ENCODE measurements at places on chromosomes 2 and 18.

DNA sequence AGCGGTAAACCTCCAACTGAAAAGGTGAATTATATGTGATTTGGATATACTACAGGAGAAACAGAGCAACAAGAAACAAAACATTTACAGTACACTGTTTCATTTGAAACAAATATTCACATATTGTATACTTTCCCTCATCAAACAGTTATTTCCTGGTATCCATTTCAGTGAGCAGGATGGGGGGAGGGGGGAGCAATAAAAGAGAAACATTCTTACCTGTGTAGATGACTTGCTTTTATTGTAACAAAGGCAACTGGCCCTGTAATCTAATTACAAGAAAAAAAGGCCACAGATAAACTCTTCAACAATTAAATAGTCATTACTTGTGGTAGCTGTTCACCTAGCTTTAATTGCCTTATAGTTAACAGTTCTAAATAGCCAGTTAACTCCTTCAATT is 3.9 kb upstream of the PPP1CB start:
- no peak for DNase-seq

- no peak for DNase-seq
Measured at GRCh38 chr2:136653861-136654260, 111.5 kb upstream of the THSD7B start.

- no peak for DNase-seq
Measured at GRCh38 chr18:34801774-34802173, 91.7 kb downstream of the DTNA start.

- DNase-seq, result no peak
Measured at GRCh38 chr2:12453731-12454130, 263.0 kb upstream of the TRIB2 start.

DNA sequence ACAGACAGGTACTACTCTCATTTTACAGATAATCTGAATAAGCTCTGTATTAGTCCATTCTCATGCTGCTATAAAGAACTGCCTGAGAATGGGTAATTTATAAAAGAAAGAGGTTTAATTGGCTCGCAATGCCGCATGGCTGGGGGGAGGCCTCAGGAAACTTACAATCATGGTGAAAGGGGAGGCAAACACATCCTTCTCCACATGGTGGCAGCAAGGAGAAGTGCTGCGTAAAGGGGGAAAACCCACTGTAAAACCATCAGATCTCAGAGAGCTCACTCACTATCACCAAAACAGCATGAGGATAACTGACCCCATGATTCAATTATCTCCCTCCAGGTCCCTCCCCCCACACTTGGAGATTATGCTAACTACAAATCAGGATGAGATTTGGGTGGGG is 254.4 kb downstream of the KCNE4 start:
- DNase-seq, result peak; percentile 47

GRCh38 chr2:66724241-66724640 is 289.3 kb downstream of the MEIS1 start:
- no peak for DNase-seq

DNA sequence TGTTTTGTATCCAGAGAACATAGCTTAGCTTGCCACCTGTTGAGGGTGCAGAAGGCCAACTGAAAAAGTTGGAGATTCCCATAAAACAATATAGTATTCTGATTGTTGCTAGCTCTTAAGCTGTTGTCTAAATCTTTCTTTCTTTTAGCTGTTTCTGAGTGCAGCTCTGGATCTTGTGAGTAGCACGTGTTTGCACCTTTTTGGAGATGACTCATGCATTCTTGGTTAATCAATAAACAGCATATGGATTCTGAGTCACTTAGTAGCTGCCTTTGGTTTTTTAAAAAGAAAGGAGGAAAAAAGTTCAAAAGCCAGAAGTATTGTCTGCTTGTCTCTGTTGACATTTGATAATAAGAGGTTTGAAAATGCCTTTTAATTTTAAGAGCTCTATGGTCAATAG is 483.0 kb upstream of the FSIP2 start:
- no peak for DNase-seq

DNA sequence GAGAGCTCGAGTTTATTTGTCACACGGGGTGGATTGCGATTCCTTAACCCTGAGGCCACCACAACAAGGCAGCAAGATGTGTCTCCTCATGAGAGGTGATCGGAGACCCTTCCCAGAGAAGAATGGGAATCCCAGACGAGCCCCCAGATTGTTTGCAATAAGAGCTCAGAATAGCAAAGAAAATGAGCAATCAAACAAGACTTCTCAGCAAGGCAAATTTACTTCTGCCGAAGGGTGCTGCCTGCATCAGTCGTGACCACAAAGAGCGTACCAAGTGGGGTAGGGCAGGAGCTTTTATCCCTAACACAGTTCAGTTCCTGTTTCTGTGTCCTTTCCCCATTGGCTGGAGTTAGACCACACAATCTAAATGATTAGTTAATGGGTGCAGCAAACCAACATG is 237.5 kb upstream of the SYT4 start:
- DNase-seq, result no peak

DNA sequence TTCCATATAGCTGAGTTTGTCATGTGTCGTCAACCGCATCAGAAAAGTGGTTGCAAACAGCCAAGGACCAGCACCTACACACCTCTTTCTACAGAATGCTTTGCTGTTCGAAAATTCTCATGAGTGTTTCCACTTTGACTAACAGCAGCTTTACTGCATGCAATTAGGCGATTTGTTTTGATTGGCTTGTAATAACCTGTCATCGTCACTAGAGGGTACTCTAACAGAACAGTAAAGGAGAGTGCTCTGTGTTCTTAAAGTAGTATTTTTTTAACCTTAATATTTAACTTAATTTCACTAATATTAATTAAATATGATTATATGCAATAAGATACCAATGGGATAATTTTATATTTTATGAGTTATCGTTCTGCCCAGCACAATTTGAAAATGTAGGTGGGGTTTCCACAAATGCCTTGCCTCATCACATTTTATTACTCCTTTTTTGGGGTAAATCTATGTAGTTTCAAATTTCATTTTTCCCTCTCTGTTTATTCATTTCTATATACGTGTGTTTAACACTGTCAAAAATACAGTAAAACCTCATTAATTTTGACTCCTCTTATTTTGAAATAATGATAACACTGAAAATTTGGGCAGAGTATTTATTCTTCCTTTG is 502.2 kb downstream of the NRXN1 start:
- DNase-seq, result peak; percentile 7

DNA sequence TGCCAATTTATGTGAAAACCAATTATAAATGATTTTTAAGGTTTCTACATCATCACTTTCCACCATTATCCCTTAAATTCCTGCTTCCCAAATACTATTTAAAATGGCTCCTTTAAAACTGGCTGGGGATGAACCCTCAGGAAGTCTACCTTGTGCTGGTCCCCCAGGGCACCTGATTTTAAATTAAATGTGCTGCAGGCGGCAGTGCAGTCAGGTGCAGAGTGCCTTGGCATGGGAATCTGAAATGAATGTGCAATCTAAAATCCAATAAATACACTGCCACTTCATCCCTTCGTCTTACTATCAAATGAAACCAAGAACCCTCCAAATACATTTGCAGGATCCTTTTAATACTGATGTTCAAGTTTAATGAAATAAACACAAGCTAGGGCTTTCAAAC is 61.8 kb downstream of the C2orf76 start:
- no peak for DNase-seq

DNA sequence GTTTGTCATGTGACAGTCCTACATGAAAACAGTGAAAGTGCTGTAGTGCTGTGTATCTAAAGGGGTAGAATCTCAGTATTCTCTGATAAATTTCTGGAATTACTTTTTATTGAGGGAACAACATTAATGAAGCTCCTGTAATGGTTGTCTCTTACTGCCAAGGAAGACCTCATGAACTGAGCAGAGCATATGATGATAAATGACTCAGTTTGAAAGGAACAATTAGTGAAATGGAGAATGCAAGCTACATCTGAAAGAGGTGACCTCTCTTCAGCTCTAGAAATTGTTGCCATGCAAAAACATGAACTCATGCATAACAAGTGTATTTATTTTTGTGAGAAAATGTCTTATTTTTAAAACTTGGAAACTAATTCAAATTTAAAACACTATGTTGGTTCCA is 93.6 kb downstream of the SCN9A start:
- DNase-seq, result no peak

GRCh38 chr18:63290166-63290820 is 29.3 kb downstream of the BCL2 start:
- DNase-seq, result no peak

GRCh38 chr18:6729247-6730091 is at the start of gene ARHGAP28:
Gene ARHGAP28, plus strand, starts transcription at chr18:6729716. Its CDS starts 106 bp downstream, at chr18:6729822.
- DNase-seq, result peak; percentile 91

Measured in H7 (cell line).